Amniotic epithelial cell (primary cell): ENCODE measurements at places on chromosomes 4 and X.
A peak's percentile ranks its signal among the peaks of the same experiment; 100 is the strongest.

DNA sequence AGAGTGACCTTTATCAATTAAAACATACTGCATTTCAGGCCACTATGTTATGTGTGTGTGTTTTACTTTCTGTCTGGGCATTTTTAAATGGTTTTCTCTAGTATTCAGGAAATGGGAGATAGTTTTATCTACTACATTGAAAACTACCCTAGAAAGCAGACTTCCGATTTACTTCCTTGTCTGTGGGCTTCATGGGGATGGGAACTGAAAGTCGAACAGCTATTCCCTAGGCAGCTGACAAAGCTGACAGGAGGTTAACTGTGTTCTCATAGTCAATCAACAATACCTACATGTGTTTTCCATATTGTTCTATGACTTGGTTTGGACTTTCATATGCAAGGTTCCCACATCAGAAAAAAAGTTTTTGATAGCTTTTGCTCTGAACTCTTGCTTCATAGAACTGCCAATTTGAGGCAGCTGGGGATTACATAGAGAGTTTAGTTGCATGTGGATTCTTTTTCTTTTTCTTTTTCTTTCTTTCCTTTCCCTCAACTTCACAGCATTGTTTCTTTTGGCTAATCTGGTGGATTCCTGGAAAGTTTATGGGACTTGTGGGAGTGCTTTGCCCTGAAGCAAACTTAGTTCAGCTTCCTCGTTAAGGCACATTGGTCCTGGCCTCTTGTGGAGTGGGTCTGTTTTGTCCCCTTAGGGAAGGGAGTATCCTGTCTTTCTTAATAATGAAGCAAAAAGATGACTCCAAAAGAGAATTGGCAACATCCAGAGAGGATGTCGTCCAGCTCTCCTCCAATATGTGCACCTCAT is 327.1 kb upstream of the GIMD1 start:
- no peak for DNase-seq

GRCh38 chr4:21554500-21554899 is 394.1 kb downstream of the KCNIP4 start:
- no peak for DNase-seq

- no peak for DNase-seq
Measured at GRCh38 chr4:81754169-81754568, 282.5 kb upstream of the RASGEF1B start.

DNA sequence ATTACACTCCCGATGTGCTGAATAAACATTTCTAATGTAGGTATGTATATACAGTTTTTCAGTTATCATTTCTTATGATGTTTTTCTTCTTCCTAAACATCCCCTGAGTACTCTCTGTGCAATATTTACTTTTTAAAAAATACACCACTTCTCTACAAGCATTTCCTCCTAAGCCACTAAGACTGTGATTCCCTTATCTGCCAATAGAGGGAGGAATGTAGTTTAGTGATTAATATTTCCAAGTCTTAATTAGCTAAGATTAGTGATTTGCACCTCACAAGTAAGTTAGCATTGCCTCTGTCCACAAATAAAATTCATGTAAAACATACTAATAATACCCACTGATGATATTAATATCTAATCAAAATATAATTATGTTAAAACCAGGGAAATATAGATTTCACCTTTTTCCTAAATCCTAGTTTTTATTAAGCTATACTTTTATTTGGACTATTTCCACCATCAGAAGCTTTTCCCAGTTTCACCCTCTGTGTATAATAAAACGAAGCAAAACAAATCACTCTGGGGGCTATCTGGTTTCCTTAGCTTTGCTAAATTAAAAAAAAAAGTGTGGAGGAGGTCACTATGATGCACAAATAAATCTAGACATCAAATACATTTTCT is 909.1 kb downstream of the FAT4 start:
- DNase-seq = peak; percentile 22

- no peak for DNase-seq
Measured at GRCh38 chr4:36493251-36493650, 211.8 kb downstream of the DTHD1 start.

GRCh38 chrX:46572340-46572936 is 1.1 kb upstream of the CHST7 start:
- DNase-seq = no peak

- DNase-seq = no peak
Measured at GRCh38 chrX:49999087-49999486, 76.7 kb downstream of the CLCN5 start.

DNA sequence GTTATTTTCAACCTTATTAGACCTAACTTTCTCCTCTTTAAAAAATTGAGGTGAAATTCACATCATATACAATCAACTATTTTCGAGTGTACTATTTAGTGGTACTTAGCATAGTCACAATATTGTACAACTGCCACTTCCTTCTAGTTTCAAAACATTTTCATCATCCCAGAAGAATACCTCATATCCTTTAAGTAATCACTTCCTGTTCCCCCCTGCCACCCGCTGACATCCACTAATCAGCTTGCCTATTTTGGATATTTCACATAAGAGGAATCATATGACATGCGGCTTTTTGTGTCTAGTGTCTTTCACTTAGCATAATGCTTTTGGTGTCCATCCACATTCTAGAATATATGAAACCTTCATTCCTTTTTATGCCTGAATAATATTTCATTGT is 10.0 kb upstream of the PPA2 start:
- DNase-seq = no peak

GRCh38 chr4:98546910-98547594 is 111.4 kb downstream of the TSPAN5 start:
- no peak for DNase-seq

GRCh38 chr4:3749081-3749480 is 17.1 kb upstream of the ADRA2C start:
- no peak for DNase-seq

- peak; percentile 19 for DNase-seq
Measured at GRCh38 chr4:86592553-86593249, 1.4 kb upstream of the PTPN13 start.

DNA sequence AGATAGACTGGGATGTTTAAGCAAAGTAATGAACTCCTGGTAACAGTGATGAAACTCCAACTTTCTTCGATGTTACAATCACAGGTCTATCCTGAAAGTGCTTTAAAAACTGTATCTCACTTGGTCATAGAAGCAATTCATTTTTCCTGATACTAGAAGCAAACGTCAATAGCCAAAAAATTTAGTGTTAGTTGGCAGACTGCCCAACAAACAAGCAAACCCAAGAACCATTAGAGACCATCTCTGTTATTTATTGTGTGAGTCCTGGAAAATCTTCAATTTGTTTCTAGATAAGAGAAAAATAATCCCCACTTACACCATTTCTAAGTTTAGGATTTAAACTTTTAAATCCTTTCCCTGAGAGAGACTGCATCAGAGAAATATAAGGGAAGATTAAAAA is 553.9 kb downstream of the INPP4B start:
- DNase-seq = no peak

DNA sequence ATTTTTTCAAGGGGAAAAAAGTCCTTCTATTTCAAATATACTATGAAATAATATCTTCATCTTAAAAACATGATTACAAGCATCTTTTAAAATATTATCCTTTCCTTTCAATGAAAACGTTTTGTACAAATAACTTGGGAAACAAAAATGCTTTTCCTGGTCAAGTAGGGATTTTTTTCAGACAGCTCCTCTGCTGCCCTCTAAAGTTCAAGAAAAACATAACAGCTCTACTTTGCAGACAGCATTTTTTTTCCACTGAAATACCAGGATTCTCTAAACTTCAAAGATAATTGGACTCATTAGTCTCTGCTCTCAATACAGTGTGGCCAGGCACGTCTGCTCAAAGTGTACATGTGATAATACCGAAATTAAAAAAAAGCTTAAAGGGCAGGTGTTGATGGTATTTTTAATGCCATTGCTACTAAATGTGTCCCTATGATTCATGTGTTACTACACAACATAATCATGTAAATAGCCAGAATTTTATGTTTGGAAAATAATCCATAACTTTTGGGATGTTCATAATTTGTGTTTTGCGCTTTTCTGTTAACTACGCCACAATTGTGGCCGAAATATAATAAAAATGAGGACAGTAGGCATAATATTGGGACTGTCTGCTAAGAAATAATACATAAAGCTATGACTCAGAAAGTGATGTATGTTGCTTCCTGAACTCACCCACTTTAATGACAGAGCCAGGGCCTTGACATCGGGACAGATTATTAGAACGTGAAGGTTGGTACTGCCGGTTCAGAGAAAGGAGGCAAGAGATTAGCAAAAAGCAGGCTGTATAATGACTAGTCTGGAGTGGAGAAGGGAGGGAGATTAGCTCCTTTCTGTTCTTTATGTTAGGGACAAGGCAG is 478.9 kb downstream of the KCNIP4 start:
- DNase-seq = peak; percentile 21

DNA sequence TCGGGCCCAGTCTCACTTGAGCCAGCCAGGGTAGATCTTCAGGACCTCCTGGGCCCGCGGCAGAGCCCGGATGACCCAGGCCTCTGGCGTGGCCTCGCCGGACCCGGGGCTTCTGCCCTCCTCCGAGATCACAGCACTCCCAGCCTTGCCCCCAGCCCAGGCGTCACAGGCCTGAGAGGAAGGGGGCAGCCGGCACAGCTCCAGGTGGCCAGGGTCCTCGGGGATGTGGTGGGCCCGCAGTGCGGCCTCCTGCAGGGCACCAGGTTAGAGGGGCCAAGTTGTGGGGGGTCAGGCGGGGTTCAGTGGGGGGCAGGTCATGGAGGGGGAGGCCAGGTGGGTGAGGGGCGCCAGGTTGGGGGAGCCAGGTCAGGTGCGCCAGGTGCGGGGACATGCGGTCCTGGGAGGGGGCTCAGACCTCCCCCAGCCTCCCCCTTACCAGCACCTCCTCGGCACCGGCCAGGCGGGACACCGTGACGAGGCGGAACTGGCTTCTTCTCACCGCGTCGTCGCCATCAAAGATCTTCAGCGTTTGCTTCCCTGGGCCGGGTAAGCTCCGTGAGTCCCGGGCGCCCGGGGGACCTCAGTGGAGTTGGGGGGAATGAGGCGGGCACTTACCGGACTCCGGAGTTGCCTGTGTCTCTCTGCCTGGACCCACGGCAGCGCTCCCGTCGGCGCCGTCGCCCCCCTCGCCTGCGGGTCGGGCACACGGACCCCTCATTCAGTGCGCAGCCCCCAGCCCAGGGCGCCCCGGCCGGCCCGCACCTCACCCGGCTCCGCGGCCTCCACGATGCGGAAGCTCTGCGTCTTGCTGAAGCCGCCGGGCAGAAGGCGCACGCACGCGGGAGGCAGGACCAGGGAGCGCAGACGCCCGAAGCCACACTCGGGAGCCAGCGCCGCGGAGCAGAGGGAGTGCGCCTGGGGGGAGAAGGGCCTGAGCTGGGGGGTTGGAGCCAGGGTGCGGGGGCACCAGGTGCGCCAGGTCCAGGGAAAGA is 6.0 kb downstream of the DGKQ start:
- peak; percentile 8 for DNase-seq

DNA sequence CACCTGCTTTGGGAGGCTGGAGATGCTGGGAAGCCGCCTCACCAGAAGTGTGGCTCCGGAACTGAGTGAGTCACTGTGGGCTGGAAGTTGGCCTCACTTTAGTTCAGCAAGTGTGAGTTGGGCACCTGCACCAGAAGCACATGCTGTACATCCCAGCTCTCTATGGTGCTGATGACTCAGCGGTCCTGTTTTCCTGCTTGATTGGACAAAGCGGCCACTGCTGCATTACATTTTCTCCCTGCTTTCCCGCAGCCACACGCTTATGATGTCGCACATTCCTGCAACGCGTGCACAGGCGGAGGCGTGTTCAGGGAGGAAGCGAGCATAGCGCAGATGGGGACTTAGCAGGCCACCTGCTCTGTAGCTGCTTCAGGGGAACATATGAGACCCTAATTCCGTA is 26.7 kb upstream of the CLDN34 start:
- peak; percentile 73 for DNase-seq

- DNase-seq = peak; percentile 68
Measured at GRCh38 chr4:107838861-107839565, 14.3 kb downstream of the SGMS2 start.

GRCh38 chr4:1910643-1911042 is 39.5 kb downstream of the NSD2 start:
- peak; percentile 59 for DNase-seq

DNA sequence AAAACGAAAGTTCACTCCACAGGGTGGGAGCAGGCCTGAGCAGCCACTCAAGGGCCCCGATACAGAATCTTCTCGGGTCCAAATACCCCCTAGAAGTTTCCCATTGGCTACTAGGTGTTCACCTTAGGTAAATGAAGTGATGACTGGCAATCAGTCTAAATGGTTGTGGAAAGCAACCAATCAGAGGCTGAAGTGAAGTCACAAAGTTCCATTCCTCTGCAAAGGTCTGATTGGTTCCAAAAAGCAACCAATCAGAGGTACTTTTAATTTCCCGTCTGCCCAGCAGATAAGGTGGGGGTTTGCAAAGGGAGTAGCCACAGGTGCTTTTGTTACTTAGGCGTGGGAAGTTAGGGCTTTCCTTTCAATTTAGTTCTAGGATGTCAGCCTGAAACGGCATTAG is 58.2 kb upstream of the NKAP start:
- DNase-seq = no peak

- DNase-seq = peak; percentile 29
Measured at GRCh38 chr4:20253735-20254409, 2.2 kb downstream of the SLIT2 start.

- peak; percentile 56 for DNase-seq
Measured at GRCh38 chr4:128286474-128287058, 1.0 kb downstream of the PGRMC2 start.

DNA sequence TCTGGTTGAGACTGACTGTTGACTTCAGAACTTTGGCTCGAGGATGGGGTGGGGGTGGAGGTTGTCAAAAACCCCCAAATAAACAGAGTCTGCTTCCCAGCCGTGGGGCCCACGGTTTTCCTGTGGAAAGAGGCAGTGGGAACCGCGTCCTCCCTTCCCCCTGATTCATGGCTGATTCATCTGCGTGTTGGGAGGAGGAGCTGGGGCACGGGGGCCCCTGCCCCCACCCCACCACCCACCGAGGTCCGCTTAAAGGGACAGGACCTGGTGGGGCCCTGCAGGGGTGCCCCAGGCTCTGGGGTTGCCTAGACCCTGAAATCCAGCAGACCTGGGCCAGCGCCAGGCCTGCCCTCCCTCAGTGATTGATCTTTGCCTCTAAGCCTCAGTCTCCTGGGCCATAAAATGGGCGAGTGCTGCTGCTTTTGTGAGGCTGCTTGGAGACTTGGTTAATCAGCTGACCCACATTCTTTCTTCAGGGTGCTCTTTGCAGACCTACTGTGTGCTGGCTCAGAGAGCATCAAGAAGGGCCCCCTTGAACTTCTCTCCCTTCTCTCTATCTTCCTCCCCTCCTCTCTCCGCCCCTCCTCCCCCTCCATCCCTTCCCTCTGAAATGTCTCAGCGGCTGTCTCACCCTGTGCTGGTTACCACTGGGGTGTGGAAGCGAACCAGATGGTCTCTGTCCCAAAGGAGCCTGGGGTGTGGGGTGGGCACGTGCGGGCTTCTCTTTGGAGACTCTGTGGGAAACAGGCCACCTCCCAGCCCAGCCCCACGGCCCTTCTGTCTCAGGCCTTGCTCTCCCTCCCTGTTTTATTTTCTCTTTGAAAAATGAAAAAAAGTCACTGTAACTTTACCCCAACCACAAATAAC is 9.1 kb downstream of the HTRA3 start:
- DNase-seq = peak; percentile 96

- DNase-seq = no peak
Measured at GRCh38 chr4:142351958-142352357, 494.1 kb downstream of the INPP4B start.
